ENCODE measurements at places on chromosomes 11 and 22. TPM values are rescaled to one million over a fixed set of nuclear protein-coding genes. Genes with fewer than 3 reads are reported as not detected.

CCDC87 gene
- total RNA-seq = 0.07 TPM

C22orf31 gene
- total RNA-seq = not detected

MRPL48 gene
- total RNA-seq = 64.2 TPM

ZC3H12C gene
- total RNA-seq = 1.9 TPM

IGLL1 gene
- total RNA-seq = 3.4 TPM

SNX15 gene
- total RNA-seq = 27.8 TPM

ANKRD49 gene
- total RNA-seq = 21.4 TPM

NPAS4 gene
- 0.27 TPM for total RNA-seq

PLAAT2 gene
- not detected for total RNA-seq

DEFB131B gene
- total RNA-seq = not detected

NOX4 gene
- total RNA-seq = not detected

BACE1 gene
- 0.82 TPM for total RNA-seq

RAC2 gene
- total RNA-seq = 809 TPM

Measured in T-helper 2 cell treated with Interferon-gamma antibody and Interleukin-4, amounts not matched to agents 100 ng/mL and 5 ng/mL, for 36 hours (primary cell).